ENCODE measurements at places on chromosomes 12 and 14.

- DNase-seq, result no peak
Observed at GRCh38 chr14:105398726-105399465, 558 bp downstream of the TEX22 start.

DNA sequence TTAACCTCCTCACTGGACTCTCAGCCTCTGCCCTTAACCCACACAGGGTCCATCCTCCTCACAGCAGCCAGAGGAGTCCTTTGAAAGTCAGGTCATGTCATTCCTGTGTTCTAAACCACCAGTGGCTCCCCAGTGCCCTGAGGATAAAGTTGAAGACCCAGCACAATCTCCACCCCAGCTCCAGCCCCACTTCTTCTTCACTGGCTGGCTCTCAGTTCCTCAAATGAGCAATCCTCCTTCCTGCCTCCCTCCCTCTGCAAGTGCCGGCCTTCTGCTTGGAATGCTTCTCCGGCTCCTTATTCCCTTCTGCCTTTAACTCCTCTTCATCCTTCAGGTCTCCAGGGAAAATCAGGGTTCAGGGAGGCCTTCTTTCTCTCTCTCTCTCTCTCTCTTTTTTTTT is 32.0 kb upstream of the SPPL3 start:
- DNase-seq, result no peak

- no peak for DNase-seq
Observed at GRCh38 chr12:5171701-5172100, 128.0 kb downstream of the KCNA5 start.

DNA sequence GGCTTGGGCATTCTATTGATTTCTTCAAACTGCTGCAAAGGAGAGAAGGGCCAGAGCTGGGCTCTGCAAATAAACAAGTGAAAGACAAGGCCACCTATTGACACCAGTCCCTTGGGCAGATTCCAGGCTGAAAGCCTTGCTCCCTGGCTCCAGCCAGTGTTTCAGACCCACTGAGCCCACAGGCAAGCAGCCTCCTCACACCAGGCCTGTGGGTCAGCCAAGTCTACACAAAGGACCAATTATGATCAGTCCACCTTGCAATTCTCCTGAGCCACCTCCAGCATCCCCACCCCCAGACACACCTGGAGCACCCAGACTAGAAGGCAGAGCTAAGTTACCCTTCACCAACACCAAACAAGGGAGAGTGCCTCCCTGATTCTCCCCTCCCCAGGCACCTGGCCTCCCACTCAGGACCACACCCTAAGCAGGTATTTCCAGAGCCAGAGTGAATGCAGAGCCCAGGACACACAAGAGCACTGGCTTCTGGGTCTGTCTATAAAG is 13.8 kb downstream of the ACTN1 start:
- DNase-seq, result no peak

DNA sequence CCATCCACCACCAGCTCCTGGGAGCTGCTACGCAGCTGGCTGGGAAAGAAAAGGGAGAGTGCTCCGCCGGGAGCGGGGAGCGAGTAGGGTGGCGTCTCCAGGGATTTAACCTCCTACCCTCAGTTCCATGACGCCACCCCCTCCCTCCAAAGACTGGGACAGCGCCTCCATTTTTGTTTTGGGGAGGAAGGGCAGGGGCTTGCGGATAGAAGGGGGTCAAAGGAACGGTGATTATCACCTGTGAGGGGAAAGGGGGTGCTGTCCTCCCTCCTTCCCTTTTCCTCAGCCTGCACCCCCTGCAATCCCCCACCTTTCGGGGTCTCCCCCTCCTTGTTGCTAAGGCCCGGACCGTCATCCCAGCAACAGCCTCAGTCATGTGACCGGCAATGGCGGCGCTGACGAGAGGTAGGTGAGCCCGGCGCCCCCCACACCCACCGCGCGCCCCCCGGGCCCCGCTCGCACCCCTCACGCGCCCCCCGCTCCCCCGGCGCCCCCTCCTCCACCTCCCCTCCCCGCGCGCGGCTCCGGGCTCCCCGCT is at the start of gene DTX3:
TSS of gene DTX3 (plus strand) at position 371 of the 538 bp plus-strand sequence. CDS start 1,694 bp downstream, outside the sequence.
- no peak for DNase-seq

GRCh38 chr12:128305336-128305892 is 38.4 kb downstream of the TMEM132C start:
- DNase-seq, result no peak

GRCh38 chr12:8655421-8655820 is 7.2 kb downstream of the MFAP5 start:
- no peak for DNase-seq

GRCh38 chr14:60935319-60935718 is 45.6 kb downstream of the TRMT5 start:
- DNase-seq, result no peak
